Mucosa of descending colon (tissue), 3 donors: ENCODE measurements at places on chromosomes 4 and X. TPM values are rescaled to one million over a fixed set of nuclear protein-coding genes. Genes with fewer than 3 reads are reported as not detected.

DNA sequence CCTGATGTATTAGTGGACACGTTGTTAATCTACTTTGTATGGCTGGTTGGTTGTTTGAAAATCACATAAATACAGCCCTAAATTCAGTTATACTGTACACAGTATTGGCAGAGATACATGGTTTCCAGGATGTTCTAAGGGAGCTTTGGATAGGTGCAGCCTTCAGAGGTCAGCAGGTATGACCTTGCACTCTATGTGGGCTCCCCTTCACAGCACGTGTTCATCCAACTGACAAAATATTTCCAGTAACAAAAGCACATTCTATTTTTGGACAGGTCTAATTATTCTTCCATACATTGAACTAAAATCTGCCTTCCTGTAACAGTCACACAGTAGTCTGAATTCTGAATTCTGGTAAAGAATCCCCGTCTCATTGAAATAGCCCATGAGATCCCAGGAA lies 92.8 kb upstream of the RAPGEF2 start:
- DNase-seq, result no peak

DNA sequence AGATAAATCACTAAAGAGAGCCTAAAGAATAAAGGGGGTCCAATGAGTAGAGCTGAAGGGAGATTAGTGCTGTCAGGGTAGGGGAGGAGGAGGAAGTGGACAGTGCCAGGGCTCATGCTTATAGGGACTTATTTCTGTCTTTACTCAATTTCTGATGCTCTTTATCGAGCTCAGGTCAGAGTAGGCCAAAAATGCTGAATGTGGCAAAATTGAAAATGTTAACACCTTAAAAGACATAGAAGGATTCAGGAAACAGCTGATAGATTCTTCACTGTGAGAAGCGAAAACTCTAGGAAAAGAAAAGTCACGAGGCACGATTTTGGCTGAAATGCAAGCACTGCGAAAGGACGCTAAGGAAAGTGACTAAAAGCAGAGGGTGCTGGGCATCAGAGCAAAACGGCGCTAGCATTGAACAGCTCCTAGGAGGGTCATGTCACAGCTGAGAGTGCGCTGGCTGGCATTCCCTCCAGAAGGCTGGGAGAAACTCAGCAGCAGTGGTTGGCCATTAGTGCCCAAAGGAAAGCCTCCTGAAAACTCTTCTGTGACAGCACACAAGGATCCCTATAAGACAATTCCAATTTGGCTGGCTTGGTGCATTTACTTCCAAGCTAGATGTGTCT lies 150.9 kb downstream of the HS6ST2 start:
- no peak for DNase-seq

Gene LRCH2
- total RNA-seq, result 0.43 TPM

- no peak for DNase-seq
Observed at GRCh38 chrX:12494400-12495138, 296.6 kb upstream of the PRPS2 start.

Gene CCKAR
- not detected for total RNA-seq

DNA sequence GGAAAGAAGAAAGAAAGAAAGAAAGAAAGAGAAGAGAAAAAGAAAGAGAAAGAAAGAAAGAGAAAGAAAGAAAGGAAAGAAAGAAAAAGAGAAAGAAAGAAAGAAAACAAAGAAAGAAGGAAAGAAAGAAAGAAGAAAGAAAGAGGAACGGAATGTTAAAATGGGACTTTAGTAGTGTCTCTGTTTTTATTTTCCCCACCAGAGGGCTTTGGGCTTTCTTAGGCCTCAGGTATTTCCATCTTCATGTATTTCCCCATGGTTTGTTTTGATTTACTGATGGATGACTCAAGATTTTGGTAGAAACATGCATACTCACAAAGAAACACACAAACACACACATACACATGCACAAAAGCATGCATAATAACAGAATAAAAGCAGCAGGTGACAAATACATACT lies 181.2 kb downstream of the AFF2 start:
- no peak for DNase-seq

Gene GPRASP3
- 1.4 TPM for total RNA-seq

- DNase-seq, result no peak
Observed at GRCh38 chr4:83603129-83603528, 67.2 kb downstream of the GPAT3 start.

Gene RBMXL3
- not detected for total RNA-seq

Gene POU3F4
- total RNA-seq, result not detected

GRCh38 chr4:39498727-39499020 lies 28.6 kb downstream of the UGDH start:
- no peak for DNase-seq

GRCh38 chr4:987624-988513 lies 1.0 kb downstream of the IDUA start:
- peak; percentile 67 for DNase-seq

GRCh38 chrX:11427453-11428071 lies 134.3 kb downstream of the AMELX start:
- DNase-seq, result peak; percentile 57

DNA sequence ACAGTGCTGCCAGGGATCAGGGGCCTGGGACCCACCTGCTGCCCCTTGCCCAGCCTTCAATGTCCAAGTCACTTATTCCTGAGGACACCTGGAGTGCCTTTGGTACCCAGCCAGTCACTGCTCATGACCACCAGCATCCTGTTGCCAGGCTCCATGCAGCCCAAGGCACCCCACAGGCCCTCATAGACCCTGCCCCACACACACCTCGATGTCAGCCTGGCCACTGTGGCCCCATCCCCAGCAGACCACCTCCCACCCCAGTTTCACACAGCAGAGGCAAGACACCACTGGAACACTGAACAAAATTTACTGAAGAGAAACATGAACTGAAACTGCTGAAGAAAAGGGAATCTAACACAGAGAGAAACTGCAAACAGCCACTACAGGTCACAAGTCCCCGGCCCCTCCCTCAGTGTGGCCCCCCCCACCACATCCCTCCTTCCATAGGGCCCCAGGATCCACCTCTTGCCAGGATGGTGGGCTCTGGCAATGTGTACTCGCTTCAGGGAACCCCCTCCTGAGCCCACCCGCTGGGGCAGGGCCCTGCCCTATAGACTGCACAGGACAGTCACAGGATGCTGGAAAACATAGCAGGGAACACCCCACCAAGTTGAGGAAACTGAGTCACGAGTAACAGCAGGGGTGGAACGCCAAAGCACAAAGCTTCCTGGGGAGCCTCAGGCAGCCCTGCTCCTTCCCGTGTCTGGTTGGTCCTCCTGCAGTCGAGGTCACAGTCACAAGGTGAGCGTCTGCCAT lies 5.2 kb downstream of the PNMA5 start:
- no peak for DNase-seq

GRCh38 chr4:153137159-153137558 lies 67.1 kb upstream of the TRIM2 start:
- no peak for DNase-seq

DNA sequence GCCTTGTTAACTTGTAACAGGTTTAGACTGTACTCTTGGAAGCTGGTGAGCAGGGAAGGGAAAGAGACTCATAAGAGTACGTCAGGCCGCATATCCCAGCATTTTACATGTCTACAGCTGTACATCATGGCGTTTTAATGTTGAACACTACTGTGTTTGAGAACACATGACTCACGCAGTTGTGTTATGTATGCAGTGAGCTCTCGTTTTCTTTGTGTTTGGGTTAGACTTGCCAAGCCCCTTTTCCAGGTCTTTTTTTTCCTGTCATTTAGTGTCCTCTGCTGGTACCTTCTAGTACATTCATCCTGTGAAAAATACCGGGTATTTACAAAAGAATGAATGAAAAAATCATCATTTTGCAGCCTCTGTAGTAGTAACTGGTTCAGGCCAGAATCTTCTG lies 35.3 kb downstream of the SMS start:
- DNase-seq, result no peak

- DNase-seq, result no peak
Observed at GRCh38 chr4:143762511-143762910, 62.0 kb upstream of the FREM3 start.

DNA sequence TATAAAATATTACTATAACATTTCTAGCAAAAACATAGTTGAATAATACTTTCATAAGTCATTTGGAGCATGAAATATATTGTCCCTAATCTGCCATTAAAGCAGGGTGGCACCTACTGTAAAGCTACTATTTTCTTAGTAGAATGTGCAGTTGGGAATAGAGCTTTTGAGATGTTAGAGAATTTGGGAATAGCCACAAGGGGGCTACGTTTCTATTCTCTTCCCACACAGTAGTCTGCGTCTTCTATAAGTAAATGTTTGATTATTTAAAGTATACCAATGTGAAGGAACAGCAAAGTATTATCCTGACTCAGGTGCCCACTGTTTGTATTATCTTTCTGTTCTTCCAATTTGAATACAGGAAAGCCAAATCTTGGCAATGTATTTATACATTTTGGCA lies 323.2 kb upstream of the GIMD1 start:
- no peak for DNase-seq

- DNase-seq, result no peak
Observed at GRCh38 chr4:37388681-37389365, 144.3 kb downstream of the NWD2 start.

DNA sequence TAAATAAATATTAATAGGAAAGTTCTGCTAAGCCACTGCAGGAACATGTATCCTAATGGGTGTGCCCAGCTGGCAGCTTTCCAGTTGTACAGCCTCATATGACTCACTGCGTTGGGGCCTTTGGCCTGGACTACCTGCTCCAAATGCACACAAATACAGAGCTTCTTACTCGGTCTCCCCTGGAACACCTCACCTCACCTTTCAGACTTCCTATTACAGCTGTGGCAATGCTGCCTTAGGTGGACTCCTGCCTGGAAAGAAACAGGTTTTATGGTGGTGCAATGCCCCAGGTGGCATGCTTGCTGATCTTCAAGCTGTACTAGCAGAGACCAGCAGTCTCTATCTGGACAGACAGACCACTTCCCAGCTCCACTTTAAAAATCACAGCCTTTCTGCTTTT lies 85.7 kb upstream of the EXOC1L start:
- peak; percentile 86 for DNase-seq

- DNase-seq, result no peak
Observed at GRCh38 chrX:10157543-10157942, 768 bp downstream of the CLCN4 start.

Gene FAT4
- 28.4 TPM for total RNA-seq

DNA sequence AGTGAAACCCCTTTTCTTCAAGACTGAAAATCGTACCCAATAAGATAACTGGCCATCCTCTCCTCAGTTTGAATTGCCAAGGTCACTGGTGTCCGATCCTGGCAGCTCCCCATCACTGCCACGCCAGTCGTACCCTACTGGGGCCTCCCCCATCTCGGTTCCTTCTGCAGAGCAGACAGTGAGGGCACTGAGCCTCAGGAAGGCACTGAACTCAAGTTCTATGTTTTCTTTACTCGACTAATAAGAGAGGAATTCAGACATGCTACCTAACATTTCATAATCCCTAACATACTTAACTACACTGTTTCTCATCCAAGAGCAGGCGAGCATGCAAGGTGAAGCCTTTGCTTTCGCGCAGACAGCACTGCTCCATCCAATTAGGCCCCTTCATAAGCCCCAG lies 23.4 kb downstream of the ZFYVE28 start:
- DNase-seq, result no peak

DNA sequence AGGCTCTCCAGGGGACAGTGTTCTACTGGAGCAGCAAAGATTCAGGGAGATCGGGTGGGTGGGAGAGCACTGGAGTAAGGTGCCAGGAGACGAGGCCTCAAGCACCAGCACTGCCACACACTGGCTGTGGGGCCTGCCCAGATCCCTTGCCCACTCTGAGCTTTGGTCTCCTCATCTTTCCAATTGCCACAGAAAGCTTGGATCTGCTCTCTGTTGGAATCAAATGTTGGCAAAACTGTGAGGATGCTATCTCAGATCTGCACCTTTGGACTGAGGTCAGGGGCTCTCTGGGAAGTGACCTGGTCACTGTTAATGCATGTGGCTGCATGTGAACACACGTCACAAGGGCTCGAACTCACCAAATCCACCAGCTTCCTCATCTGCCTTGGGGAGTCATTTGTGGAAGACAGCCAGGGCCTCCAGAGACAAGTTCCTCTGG lies 1.3 kb downstream of the RIPPLY1 start:
- no peak for DNase-seq

Gene PRRG3
- total RNA-seq, result 2.8 TPM

DNA sequence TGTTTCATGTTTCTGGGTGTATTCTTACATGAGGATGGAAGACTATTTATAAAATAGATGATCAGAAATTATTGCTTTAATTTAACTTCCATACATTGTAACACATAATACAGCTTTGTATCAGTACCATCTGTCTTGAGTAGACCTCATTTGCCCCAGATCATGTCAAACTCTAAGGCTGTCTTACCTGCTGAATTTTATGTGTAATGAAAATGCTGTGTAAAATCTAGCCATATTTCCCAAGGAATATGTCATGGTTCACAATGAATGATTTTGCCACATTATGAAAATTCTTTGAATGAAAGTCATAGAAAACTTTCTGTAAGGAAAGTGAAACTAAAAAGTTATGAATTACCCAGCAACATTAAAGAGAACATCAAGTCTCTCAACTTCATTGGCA lies 7.4 kb downstream of the BDH2 start:
- no peak for DNase-seq

Gene NRK
- 0.10 TPM for total RNA-seq

- no peak for DNase-seq
Observed at GRCh38 chrX:154719132-154719675, 31.7 kb downstream of the GAB3 start.

- no peak for DNase-seq
Observed at GRCh38 chrX:31715675-31716074, 643.8 kb upstream of the FTHL17 start.

- no peak for DNase-seq
Observed at GRCh38 chr4:149136951-149137620, 678.6 kb downstream of the IQCM start.

DNA sequence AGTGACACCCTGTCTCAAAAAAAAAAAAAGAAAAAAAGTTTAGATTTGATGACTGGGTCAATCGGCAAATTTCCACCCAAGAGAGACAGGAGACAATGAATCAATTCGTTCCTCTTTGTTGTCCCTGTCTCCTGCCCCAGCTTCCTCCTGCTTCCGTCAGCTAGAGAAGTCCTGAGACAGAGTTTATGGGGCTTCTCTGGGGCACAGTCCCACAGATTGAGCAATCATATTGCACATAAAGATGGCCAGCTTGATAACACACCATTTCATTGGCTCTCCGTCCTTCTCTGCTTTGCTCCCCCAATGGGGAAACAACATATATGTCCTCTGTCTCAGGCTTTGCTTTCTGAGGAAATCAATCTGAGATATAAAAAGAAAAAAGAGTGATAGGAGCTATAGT lies 78.4 kb upstream of the FUNDC1 start:
- no peak for DNase-seq

DNA sequence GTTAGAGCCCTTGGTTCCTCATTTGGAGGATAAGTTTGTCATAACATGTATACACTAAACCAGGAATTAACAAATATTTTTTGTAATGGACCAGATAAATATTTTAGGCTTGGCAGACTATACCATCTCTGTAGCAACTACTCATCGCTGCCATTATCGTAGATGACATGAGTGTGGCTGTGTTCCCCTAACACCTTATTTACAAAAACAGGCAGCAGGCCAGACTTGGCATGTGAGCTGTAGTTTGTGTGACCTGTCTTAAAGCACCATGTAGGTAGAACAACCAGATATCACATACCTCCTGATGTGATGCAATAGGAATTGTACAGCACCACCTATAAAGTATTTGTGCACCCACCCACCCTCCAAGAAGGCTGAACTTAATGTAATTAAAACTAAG lies 82.0 kb downstream of the RASGEF1B start:
- no peak for DNase-seq
